NCI-H446 (cell line): ENCODE measurements at places on chromosomes 7 and 10.

DNA sequence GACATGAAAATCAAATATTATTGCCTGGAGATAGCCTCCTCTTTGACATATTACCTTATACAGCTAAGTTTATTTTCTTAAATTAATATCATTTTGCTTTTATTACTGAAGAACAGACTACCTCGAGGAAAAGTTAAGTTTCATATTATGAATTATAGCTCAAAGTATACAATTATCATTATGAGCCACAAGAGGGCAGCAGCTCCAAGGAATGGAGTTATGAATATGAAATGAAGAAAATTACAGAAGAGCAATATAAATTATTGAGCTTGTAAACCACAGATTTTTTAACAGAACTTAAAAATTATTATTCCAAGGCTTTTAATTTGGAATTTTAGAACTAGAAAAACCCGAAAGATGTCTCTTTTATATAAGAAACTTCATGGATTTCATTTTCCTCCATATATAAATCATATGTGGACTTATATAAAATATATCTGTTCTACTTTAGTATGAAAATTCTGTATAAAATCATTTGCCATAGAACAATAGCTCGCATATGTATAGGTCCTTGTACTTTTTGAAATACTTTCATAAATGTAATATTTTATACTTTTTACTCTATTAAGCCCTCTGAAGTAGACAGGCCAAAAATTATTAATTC is 40.1 kb downstream of the IQUB start:
- DNase-seq: peak; percentile 44

DNA sequence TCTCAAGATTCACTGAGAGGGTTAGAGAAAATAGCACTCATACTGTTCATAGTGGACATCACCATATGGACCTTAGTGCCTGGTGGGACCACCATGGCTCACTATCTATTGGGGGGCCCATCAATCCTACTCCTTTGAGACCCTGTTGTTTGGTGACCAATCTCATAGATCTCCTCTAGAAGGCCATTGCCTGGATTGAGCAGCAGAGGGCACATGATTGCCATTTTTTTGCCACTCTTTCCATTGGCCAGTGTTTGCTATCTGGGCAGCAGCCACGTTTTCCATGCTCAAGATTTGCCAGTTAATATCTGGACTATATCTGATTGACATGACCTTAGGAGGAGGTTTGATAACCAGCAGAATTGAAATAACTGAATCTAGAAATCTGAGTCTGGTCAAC is 244.5 kb downstream of the ITGB1 start:
- no peak for DNase-seq

GRCh38 chr10:88952647-88953111 is at the start of gene ACTA2:
TSS of gene ACTA2 (minus strand) at chr10:88952773. CDS start at chr10:88948930, 3,843 bp downstream.
- DNase-seq: peak; percentile 38

DNA sequence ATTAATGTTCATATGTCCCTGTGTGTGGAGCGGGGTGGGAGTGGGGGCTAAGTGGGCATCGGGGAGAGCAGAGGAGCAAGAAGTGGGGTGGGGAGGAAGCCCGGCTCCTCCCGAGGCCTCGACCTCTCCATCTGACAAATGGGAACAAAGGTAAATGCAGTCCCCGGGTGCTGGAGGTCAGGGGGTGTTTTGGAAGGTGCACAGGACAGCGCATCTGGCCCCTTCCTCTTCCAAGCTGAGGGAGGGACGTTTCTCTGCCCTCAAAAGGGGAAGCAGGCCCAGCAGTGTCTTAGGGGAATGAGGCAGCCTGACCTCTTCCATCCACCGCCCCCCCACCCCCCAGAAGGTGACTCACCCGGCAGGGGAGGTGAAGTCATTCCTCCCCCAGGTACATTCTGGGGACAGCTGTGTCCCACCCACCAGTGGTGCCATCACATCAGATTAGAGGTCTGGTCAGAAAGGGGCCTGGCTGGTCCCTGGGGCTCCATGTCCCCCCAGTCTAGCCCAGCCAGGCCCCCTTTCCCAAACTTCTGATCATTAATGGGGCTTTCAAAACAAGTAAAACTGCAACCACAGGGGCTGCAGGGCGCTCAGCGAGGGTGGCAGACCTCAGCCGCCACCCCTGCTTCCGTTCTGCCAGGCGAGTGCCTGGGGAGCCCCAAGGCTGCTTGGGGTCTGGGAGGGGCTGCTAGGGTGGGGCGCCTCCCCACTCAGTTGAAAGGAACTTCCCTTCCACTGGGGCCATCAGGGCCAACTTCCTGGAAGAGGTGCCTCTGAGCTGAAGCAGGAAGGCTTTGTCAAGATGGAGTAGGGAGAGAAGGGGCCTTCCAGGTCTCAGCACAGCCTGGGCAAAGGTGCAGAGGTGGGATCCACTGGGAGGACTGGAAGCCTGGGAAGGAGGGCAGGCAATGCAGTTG is 10.8 kb downstream of the LFNG start:
- no peak for DNase-seq

DNA sequence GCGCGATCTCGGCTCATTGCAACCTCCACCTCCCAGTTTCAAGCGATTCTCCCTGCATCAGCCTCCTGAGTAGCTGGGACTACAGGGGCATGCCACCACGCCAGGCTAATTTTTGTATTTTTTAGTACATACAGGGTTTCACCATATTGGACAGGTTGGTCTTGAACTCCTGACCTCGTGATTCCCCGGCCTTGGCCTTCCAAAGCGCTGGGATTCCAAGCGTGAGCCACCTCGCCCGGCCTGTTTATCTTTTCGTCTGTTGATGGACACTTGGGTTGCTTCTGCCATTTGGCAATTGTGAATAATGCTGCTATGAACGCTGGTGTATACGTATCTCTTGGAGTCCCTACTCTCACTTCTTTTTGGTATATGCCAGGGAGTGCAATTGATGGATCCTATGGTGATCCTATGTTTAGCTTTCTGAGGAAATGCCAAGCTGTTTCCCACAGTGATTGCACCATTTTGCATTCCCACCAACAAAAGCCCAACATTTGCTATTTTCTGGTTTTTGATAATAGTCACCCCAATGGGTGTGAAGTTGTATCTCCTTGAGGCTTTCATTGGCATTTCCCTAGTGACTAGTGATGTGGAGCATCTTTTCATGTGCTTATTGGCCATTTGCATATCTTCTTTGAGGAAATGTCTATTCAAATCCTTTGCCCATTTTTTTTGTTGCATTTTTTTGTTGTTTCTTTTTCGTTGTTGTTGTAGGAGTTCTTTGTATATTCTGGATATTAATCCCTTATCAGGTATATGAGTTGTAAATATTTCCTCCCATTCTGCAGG is 3.5 kb downstream of the ANTXRL start:
- DNase-seq: no peak

DNA sequence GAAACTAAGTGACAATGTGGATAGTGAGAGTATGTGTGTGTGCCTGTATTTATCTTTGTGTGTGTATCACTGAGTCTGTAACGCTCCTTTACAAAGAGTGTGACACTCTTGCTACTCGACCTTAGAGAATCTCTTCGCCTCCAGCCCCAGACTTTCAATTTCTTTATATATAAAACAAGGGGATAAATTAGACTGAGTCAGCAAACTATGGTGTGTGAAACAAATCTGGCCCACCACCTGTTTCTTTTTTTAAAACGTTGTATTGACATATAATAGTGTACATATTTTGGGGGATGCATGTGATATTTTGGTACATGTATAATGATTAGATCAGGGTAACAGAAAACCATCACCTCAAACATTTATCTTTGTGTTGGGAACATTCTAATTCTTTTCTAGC is 240.5 kb downstream of the KCNMA1 start:
- DNase-seq: no peak

DNA sequence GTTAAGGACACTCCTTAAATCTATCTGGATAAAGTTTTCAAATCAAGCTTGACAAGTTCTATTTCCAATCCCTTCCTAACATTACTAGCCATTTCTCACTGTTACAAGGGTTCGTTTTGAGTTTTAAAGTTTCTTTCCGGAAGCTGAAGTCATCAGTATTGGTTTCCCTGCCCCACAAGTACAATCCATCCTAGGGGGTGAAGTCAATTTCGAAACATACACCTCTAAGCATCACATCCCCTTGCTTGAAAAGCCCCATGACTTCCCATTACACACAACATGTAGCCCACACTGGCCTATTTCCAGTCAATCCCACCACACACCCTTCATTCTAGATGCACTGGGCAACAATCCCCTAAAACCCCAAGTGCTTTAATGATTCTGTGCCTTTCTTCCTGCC is 13.0 kb downstream of the DPY19L1 start:
- no peak for DNase-seq

GRCh38 chr10:121462955-121463354 is 135.3 kb downstream of the FGFR2 start:
- DNase-seq: no peak

DNA sequence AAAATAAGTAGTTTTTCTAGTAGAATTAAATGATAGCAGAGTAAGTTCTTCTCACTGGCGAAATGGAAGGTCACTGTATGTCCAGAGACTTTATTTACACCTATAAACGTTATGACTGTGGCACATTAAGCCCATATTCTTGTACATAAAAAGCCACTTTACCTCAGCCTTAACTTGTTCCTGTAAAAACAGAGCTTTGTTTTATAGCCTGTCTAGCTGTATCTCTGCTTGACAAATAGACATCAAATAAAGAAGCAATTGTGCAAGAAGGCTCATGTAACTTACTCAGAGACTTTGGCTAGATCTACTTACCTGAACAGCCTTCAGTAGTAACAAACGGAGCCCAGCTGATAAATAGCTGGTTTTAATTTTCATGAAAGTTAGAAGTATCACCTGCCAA is 324.1 kb upstream of the BMPER start:
- no peak for DNase-seq

GRCh38 chr7:98802088-98802780 is 67.6 kb downstream of the TMEM130 start:
- DNase-seq: peak; percentile 28

GRCh38 chr7:42096681-42097561 is 140.1 kb downstream of the GLI3 start:
- no peak for DNase-seq

DNA sequence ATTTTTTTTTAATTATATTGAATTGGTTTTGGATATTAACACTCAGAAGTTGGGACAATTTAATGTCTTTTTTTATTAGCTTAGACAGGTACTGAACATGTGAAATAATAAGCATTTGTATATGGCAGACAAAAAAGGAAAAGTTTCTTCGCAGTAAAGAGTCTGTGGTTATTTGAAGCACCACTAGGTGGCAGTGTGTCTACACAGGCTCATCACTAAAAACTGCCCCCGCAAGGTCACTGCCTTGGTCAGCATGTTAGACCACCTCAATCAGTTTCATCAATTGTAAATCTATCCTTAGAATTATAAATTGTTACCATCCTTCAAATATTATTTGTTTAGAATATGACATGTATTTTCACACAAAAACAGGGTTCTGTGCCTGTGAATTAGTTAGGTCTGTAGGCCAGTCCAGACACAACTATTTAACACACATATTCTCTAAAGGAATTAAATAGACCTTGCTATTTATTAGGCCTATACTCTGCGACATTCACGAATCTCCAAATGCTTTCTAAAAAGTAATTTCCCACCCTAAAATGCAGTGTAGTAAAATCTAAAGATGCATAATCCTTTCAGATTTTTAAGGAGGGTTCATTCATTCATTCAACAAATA is 17.0 kb downstream of the PNLIPRP3 start:
- no peak for DNase-seq

DNA sequence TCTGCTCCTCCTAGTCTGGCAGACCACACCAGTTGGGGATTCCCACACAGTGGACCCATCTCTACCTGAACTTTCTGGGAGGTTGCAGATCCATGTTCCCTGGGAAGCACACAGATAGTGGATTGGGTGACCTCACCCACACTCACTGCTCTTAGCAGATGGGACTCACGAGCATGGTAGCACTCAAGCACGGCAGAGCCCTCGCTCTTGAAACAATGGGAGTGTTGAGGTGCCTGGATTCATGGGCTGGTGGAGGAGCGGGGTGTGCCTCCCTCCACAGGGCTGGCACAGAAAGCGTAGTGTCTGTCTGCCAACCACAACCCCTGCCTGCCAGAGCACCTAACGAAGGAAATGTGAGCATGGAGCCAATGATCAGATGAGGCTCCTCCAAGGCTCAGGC is 568.0 kb downstream of the POM121L12 start:
- DNase-seq: no peak

DNA sequence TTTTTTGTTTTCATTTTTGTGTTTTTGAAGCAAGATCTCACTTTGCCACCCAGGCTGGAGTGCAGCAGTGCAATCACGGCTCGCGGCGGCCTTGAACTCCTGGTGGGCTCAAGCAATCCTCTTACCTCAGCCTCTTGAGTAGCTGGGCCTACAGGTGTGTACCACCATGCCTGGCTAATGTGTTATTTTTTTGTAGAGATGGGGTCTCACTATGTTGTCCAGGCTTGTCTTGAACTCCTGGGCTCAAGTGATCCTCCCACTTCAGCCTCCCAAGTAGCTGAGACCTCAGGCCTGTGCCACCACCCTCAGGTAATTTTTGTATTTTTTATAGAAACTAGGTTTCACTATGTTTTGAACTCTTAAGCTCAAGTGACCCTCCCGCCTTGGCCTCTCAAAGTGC is 14.8 kb downstream of the PRKRIP1 start:
- DNase-seq: no peak
